ENCODE measurements at places on chromosomes 12 and 14.

- no peak for DNase-seq
These were observed 8.9 kb upstream of the FAIM2 start for GRCh38 chr12:49912345-49913255.

DNA sequence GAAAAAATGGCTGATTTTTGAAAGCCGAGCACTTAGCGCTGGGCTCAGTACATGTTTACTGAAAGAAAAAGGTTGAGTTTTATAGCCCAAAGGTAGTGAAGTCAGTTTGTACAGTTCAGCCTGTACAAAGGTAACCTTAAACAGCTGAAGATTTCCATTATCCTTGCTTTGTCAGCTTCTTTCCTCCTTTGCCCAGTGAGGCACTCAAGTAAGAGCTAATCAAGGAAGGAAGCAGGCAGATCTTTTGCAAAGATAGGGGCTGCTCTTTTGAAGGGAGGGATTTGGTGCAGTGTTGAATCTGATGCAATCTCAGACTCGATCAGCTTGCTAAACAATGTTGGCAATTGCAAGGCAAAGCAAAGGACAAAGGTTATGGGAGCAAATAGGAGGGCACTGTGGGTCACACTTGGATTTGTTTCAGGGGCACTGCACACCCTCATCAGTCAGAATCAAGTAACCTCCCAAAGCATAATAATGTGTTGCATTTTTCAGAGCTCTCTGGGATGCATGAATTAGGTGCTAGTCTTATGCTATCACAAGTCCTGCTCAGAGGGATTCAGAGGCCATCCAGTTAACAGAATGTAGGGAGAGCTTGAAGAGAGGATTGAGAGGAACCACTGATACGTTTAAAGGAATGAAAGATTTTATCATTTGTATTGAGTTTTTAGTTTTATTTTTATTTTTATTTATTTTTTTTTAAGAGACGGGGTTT lies 44.4 kb downstream of the ANO6 start:
- peak; percentile 38 for DNase-seq

DNA sequence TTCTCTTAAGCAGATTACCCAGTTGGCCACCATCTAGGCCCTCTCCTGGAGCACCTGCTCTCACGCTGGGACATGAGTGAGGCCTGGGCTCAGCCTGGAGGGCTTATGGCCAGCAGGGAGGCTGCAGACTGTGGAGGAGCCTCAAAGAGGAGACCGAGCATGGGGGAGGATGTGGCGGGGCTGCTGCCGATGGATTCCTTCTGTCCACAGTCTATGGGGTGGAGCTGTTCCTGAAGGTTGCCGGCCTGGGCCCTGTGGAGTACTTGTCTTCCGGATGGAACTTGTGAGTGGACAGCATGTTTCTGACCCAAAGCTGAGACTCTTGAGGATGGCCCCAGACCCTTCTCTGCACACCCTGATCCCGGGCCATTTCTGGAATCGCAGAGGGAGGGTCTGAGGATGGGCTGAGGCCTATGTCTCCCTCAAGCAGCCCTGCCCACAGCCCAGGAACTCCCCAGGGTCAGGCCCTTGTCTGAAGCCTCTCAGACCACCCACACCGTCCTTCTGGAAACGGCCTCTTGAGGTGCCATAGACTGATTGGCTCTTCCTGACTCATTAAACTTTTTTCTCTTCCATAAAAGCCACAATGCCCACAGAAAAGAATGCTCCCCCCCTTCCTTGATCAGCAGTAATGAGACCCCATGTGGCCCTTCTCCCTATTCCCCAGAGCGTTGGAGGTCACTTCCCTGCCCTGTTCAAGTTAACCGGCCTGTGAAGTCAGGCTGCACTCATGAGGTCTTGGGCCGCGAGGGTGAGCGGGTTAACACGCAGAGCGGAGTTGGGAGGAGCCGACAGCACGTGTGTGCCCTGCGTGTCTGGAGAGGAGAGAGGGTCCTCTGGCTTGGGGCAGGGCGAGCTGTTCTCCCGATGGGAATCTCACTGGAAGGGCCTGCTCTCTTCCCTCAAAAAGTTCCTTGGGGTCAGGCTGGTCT lies 49.0 kb downstream of the SLC8B1 start:
- DNase-seq = peak; percentile 20

DNA sequence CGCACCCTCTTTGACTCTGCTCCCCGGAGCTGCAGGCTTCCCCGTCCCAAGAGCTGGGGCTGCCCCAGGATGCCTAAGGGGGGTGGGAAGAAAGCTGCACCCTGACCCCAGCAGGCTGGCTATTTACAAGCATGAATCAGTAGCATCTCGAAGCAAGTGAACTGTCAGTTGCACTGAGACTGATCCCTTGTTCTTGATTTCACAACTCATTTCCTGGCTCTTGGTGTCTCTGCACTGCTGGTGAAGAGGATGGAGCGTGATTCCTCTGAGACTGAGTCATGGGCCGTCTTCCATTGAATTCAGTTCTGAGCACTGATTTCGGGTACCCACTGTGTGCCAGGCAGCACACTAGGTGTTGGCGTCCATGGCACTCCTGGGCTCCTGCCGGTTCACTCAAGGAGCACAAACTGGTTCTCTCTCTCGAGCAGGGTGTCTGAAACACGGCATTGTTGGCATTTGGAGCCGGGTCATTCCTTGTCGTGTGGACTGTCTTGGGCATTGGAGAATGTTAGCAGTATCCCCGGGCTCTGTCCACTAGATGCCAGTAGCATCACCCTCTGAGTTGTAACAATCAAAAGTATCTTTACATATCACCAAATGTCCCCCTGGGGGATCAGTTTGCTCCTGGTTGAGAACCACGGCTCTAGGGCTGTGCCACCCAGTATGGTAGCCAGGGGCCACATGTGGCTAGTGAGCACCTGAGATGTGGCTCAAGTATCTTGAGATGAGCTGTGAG lies 86.9 kb downstream of the RIN3 start:
- peak; percentile 83 for DNase-seq

- DNase-seq = no peak
These were observed 223.3 kb downstream of the CCDC91 start for GRCh38 chr12:28413460-28414109.

GRCh38 chr12:120536064-120536791 lies 2.1 kb downstream of the RNF10 start:
- DNase-seq = no peak

GRCh38 chr12:31440586-31440985 lies 114.6 kb upstream of the SINHCAF start:
- DNase-seq = no peak

- no peak for DNase-seq
These were observed 19.1 kb upstream of the DNM1L start for GRCh38 chr12:32659908-32660440.

GRCh38 chr12:109047081-109047805 lies 5.1 kb upstream of the USP30 start:
- DNase-seq = no peak

- DNase-seq = peak; percentile 36
These were observed 244.9 kb upstream of the DIO2 start for GRCh38 chr14:80456209-80456608.

Measured in fibroblast of skin of right biceps (primary cell).